ENCODE measurements at places on chromosomes 3 and 15. TPM values are rescaled to one million over a fixed set of nuclear protein-coding genes. Genes with fewer than 3 reads are reported as not detected.

GRCh38 chr15:90203922-90204321, 2.8 kb downstream of the SEMA4B start:
- no peak overlapping the region for H3K4me3 ChIP-seq
- H3K36me3 ChIP-seq = no peaks in the 10 kb centered on the region
- DNase-seq = no peak
- H3K27me3 ChIP-seq = no peaks in the 10 kb centered on the region
- H3K4me1 ChIP-seq = peaks cover 26% of the 10 kb centered on the region

- H3K27me3 ChIP-seq = no peaks in the 10 kb centered on the region
- no peak overlapping the region for H3K27ac ChIP-seq
- no peak overlapping the region for H3K4me3 ChIP-seq
- peaks cover 47% of the 10 kb centered on the region for H3K4me1 ChIP-seq
- H3K36me3 ChIP-seq = no peaks in the 10 kb centered on the region
- no peak for DNase-seq
These were observed 24.3 kb downstream of the LRRC2 start for GRCh38 chr3:46541835-46542234.

DNA sequence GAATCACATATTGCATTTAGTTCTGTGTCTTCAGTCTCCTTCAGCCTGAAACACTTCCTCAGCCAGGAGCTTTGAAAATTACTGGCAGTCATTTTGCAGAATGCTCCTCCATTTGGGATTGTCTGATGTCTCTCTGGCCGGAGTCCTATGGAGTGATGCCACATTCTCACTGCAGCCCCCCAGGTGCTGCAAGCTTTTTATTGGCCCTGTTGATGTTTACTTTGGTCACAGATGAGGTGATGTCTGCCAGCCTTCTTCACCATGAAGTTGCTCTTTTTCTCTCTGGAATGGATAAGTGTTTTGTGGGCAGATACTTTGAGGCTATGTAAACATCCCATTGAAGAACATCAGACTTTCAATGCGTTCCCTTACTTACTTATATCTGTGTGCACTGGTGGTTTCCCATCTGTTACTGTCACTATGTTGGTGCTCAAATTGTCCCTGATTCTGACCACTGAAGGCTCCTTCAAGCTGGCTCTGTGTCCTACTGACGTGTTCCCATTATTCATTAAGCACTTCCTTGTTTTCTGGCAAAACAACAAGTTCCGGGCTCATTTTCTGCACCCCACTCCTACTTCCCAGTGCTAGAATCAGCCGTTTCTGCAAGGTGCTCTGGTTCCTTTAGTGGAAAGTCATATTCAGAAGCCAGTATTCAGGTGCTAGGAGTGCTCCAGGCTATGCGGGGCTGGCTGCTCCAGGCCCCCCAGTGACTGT, 1.4 kb upstream of the CLEC3B start:
- no peak for DNase-seq
- no peak overlapping the region for H3K4me3 ChIP-seq
- peaks cover 5% of the 10 kb centered on the region for H3K27me3 ChIP-seq
- no peak overlapping the region for H3K27ac ChIP-seq
- H3K36me3 ChIP-seq = no peaks in the 10 kb centered on the region
- H3K4me1 ChIP-seq = peaks cover 13% of the 10 kb centered on the region

DNA sequence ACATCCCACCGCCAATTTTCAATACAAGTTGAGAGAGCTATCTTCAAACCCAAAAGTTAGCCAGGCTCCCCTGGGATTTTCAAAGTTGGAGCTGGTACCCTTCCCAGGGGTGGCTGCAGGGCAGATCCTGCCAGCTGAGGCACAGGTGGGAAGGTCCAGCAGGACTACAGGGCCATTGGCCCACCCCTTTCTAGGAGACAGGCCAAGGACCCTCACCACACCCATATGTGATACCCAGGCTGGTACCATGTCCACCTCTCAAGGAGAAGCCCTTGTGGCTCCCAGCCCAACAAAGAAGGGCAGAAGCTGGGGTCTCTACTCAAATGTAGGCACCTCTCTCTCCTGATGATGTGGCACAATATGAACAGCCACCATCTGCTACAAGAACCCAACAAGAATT, 8.0 kb downstream of the POC1A start:
- DNase-seq = no peak
- peaks cover 6% of the 10 kb centered on the region for H3K4me1 ChIP-seq
- H3K36me3 ChIP-seq = peaks cover 16% of the 10 kb centered on the region
- no peak overlapping the region for H3K4me3 ChIP-seq
- no peaks in the 10 kb centered on the region for H3K27me3 ChIP-seq

DNA sequence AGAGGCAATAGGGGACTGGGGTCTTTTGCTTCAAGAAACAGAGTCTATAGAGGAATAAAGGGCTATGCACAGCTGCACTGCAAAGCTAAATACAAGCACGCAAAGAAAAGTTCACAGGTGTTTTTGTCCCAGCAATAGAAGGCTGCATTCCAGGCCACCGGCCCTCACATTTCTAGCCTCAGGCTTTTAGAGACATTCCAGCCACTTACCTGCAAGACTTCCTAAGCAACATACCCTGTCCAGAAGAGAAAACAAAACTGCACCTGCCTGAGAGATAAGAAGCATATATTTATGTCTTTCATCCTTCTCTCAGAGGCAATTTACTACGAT, 220.5 kb downstream of the OPA1 start:
- no peaks in the 10 kb centered on the region for H3K4me1 ChIP-seq
- H3K36me3 ChIP-seq = no peaks in the 10 kb centered on the region
- H3K27ac ChIP-seq = no peak overlapping the region
- no peak overlapping the region for H3K4me3 ChIP-seq
- DNase-seq = no peak

Gene CPOX
- total RNA-seq = 36.0 TPM

DNA sequence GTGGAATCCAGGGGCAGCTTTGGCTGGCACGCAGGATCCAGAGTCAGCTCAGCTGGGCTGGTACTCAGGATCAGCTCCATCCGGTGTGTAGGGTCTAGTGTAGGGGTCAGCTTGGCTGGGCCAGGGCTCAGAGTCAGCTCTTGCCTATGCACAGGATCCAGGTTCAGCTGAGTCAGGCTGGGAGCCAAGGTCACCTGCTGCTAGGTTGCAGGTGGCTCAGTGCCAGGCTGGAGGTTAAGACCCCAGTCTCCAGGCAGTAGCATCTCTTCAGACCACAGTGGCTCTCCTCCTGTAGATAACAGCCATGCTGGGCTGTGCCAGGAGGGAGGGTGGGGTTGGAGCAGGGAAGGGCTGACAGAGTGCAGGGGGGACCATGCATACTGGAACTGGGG, 1.8 kb downstream of the HYAL3 start:
- peaks cover 34% of the 10 kb centered on the region for H3K4me1 ChIP-seq
- H3K36me3 ChIP-seq = peaks cover 1% of the 10 kb centered on the region
- no peak overlapping the region for H3K27ac ChIP-seq
- no peak overlapping the region for H3K4me3 ChIP-seq
- no peak for DNase-seq
- no peaks in the 10 kb centered on the region for H3K27me3 ChIP-seq
